ENCODE measurements at places on chromosomes 6 and 20.
A peak's percentile ranks its signal among the peaks of the same experiment; 100 is the strongest.

- DNase-seq, result no peak
Observed at GRCh38 chr6:117143647-117144046, 121.7 kb upstream of the VGLL2 start.

- DNase-seq, result peak; percentile 28
Observed at GRCh38 chr6:16681260-16681873, 79.9 kb downstream of the ATXN1 start.

DNA sequence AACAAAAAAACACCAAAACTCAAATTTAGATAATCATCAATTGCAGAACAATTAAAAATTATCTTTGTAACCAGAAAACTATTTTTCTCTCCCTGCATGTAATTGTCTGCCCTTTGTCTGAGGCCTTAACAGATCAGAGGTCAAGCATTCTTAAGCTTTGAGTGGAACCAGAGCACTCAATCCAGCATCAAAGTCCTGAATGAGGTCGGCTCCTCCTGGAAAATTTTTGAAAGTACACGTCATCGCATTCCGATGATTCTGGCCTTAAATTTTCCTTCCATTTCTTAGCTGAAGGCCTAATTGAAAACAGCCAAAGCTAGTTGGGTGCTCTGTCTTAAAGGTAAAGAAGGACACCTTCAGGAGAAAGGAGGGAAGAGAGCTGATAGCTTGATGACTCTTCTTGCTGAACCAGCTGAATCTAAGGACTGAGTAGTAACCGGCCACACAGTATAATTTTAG, 510.2 kb upstream of the SULF2 start:
- DNase-seq, result no peak

DNA sequence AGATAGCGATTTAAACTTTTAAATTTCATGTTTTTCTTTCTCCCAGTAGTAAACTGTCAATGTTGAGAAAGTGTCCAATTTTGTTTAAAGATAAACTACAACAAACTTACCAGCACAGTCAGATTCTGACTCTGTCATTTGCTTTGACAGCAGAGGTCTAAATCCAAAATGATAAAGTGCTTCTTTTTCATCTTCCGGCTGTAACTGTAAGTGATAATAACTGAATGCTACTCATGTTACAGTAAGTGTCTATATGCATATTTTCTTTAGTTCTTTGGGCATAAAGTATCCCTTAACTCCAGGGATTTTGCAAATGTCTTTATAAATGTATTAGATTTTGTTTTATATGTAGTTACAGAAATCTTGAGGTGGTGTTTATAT, 610.4 kb downstream of the RFPL4B start:
- no peak for DNase-seq

GRCh38 chr6:12277386-12277785, 12.8 kb upstream of the EDN1 start:
- no peak for DNase-seq

DNA sequence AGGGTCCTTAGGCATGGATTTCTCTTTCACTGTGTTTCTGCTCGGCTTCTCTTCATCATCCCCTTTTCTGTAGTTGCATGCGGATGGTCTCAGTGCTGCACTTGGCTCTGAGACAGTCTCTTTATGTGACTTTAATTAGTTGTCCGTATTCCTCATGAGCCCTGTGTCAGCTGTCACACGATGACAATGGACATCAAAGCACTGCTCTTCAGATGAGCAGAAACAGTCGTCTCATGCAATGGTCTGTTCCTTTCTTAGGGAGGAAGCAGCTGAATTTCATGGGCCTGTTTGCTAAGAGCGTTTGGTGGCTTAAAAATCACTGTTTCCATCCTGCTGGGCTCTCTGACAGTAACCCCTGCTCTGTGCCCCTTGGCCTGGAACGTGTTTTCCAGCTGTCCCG, 64.9 kb downstream of the SYTL3 start:
- no peak for DNase-seq

- no peak for DNase-seq
Observed at GRCh38 chr6:134097114-134097707, 44.8 kb upstream of the SLC2A12 start.

DNA sequence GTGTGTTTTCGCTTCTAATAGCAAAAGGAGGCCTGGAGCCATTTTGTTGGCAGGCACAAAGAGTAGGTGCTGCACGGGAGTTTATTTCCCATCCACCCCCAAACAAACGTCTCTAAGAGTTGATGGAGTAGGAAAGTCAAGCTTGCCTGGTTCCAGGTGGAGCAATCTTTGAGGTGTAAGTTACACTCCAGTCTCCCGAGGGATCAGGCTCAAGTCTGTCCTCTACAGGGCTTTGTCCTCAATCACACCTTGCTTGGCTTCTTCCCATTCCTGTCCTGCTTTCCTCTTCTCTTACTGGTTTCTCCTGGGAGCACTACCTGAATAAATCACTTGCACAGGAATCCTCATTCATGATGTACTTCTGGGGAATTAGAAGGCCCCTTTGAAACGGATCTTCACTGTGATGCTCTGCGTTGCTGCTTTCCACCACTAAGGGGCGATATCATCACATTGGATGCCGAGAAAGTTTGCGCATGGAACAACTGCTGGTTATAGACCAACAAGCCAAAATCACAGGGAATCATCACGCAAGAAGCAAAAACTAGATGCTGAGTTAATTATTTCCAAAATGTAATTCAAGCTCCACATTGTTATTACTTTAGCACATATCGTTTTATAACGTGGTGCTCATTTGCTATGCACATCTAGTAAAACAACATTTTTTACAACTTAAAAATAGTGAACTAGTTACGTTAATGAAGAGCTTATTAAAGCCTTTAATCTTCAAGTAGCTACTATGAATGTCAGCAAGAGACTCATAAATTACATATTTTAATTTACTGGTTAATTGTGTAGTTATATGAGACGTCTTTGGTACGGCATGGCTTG, 156.8 kb downstream of the DNAH8 start:
- DNase-seq, result no peak

DNA sequence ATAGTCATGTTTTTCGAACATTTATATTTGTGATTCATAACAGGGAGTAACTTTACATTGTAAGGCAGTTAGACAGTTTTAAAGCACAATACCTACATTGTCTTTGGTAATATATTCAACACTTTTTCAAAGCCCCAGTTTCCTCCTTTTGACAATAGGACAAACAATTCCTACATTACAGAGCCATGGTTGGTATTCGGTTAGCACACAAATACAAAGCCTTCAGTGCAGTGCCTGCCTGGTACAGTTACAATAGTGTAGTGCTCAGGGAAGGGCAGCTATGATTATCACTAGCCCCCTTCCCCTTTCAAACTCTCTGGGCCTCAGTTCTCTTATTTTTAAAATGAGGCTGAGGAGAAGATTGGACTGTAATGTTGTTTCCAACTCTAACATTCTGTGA, 207.8 kb downstream of the TPBG start:
- no peak for DNase-seq

- DNase-seq, result no peak
Observed at GRCh38 chr20:7226156-7226555, 458.7 kb downstream of the BMP2 start.

DNA sequence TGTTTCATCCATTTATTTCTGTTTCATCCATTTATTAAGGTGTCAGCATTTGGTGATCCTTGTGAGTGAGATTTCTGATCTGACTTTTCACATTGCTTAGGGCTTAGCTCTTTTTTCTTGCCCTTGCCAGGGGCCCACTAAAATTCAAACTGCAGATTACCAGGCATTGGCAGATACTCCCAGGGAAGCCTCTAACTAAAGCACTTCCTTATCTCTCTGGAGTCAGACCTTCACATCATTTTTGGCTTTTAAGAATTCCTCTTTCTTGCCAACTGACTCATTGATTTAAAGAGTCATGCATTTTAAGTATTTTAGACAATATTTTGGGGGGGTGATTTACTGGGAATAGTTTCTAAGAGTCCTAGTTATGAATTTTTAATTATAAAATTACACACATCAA, 2.6 kb upstream of the WFDC8 start:
- DNase-seq, result no peak

GRCh38 chr6:82555801-82556200, 192.2 kb downstream of the TPBG start:
- DNase-seq, result no peak

GRCh38 chr6:161101517-161101916, 109.9 kb downstream of the MAP3K4 start:
- DNase-seq, result no peak

DNA sequence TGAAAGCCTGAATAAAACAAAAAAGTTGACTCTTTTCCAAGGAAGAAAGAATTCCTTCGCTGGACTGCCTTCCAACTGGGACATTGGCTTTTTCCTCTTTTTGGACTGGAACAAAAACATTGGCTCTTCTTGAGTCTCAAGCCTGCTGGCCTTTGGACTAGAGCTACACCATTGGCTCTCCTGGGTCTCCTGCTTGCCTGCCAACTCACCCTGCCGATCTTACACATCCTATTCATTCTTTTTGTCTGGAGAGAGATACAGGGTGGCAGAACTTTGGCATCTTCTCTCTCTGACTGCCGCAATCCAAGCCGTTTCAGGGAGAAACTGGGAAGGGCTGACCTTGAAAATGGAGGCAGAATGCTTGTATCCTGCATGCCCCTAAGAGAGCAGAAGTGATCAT, 20.2 kb downstream of the DDO start:
- no peak for DNase-seq

DNA sequence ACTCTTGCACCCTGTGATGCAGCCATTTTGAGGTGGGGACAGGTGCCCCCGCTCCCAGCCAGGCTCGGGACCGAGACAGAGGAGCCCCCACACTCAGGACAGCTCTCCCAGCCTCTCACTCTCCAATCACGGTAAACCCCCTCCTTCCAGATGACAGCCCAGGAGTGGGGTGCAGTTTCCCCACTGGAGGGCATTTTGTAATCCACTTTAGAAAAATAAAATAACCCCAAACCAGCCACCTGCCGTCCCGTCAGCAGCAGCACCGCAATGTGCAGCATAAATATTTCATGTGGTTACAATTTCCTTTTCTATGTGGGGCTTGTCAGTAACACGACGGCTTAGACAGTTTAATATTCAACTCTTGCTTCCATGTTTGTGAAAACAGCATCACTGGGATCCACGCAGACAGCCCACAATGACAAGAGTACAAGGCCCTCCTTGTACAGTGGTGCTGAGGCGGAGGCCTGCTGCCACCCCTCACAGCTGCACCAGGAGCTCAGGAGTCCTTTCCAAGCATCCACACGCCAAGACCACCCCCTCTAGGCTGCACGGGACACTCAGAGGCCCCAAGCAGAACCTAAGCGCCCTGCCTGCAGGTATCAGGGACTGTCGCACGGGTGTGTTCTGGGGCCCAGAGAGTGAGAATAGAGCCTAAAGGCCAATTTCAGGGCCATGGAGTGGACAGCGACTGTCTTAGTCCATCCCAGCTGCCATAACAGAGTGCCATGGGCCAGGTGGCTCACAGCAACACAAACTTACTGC, 116.7 kb downstream of the JPH2 start:
- no peak for DNase-seq

DNA sequence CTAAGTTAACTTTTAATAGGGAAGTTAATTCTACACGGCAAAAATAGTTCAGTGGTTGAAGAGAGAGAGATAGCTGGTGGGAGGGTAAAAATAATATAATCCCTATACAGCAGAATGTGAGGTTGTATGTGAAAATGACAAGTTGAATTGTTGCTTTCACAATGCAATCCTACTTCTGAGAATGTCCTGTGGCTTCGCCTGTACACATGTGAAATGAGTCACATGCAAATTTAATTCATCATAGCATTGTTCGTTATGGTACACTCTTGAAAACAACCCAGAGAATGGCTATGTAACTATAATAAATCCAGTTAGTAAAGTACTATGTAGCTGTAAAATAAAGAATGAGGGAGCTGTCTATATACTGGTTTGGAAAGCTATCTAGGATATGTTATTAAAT, 46.0 kb upstream of the HINT3 start:
- DNase-seq, result no peak

DNA sequence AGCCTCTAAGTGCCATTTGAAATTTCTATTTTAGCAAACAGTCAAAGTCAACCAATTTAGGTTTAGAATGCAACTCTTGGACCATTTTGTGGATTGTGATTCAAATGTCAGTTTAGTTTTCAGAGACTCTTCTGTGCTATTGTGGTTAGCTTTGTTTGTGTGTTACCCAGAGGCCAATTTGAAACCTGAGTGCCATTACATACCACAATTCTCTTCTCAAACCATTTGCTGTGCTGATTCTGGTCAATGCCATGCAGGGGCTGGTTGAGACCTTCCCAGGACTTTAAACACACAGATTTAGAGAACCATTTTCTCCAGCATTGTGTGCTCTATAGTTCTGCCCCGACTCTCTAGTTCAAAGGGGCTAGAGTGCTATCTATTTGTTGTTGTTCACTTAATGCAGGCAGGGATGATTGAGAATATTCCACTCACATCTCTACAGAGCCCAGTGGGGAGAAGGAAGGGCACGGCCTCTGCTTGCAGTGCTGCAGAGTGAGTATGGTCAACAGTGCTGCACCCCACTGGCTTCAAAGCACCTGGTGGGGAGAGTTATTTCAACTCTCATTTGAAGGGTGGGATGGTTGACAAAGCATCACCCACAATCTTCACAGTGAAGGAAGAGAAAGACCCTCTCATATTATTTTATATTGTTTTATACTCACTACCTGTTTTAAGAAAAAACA, 738.2 kb downstream of the COL12A1 start:
- DNase-seq, result no peak

GRCh38 chr6:22499815-22500214, 69.6 kb upstream of the HDGFL1 start:
- no peak for DNase-seq

GRCh38 chr20:31866221-31866620, 4.1 kb downstream of the DUSP15 start:
- DNase-seq, result no peak

- DNase-seq, result no peak
Observed at GRCh38 chr6:83221889-83222479, 28.8 kb downstream of the RWDD2A start.
